ENCODE measurements at places on chromosomes 5 and 9.

- DNase-seq: no peak
Measured at GRCh38 chr5:160539431-160539830, 117.8 kb downstream of the PTTG1 start.

GRCh38 chr5:118224546-118224945 is 763.8 kb downstream of the DTWD2 start:
- DNase-seq: no peak

- no peak for DNase-seq
Measured at GRCh38 chr5:148063861-148064260, at the start of gene SPINK5. Gene SPINK5 (plus strand): TSS chr5:148063980. CDS start chr5:148064045, 65 bp downstream.

DNA sequence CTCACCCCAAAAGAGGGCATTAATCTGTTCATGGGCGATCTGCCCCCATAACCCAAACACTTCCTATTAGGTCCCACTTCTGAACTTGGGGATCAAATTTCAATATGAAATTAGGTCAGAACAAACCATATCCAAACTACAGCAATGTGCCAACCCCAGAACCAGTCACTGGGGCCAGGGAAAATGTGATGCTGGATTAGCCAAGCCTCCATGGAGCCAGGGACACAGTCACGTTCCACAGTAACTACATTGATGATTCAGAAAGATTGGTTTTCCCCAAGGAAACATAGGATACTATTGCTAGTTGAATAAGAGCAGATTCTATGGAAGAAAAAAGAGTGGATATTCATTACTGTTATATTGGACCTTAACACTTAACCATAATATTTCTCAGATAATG is 84.2 kb downstream of the GIN1 start:
- no peak for DNase-seq

DNA sequence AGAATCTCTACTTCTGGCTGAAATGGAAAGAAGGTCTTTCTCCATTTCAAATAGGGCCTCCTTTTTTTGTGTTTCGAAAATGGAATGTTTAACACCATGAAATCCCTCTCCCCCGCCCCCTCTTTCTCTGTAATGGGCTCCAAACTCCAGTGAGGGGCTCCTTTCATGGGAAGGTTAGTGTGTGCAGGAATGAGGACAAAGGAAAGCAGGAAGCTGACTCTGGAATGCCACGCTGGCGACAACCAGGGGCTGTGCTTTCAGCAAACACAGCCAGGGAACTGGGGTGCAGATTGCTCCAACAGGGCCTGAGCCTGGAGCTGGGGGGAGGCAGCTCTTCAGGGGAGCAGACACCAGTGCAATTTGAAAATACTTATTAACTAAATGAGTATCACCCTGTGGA is 82.8 kb downstream of the CRB2 start:
- no peak for DNase-seq

DNA sequence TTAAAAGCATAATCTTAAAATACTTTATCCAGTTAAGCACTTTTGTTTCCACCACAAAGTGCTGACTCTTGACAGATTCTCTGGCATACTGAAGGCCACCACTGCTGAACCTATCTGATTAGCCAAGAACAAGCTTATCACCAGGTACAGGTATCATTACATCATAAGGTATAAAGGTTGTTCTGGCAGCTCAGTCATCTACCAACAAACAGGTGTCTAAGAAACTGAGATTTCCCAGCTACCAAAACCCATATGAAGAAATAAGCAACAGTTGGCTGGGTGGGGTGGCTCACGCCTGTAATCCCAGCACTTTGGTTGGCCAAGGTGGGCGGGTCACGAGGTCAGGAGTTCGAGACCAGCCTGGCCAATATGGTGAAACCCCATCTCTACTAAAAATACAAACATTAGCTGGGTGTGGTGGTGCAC is 5.0 kb downstream of the MTMR12 start:
- no peak for DNase-seq

- no peak for DNase-seq
Measured at GRCh38 chr9:2741441-2742158, 24.3 kb downstream of the KCNV2 start.

- no peak for DNase-seq
Measured at GRCh38 chr9:124020520-124021384, 9.2 kb downstream of the LHX2 start.

GRCh38 chr9:92492781-92493401 is 10.6 kb upstream of the ASPN start:
- no peak for DNase-seq

GRCh38 chr9:136844761-136845464 is 2.6 kb downstream of the AJM1 start:
- DNase-seq: no peak

DNA sequence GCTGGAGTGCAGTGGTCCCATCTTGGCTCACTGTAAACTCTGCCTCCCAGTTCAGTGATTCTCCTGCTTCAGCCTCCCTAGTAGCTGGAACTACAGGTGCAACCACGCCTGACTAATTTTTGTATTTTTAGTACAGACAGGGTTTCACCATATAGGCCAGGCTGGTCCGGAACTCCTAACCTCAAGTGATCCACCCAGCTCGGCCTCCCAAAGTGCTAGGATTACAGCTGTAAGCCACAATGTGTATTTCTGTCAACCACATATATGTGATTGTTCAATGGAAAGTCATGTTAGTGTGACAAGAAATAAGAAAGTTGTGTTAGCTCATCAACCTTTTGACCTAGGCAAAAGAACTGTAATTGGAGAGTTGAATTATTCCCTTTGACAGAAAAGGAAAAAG is 677.1 kb upstream of the CHD1 start:
- DNase-seq: no peak

GRCh38 chr5:154517181-154517580 is 39.2 kb upstream of the HAND1 start:
- no peak for DNase-seq

Measured in prostate gland (tissue), 2 donors.